ENCODE measurements at places on chromosomes 12 and 14. TPM values are rescaled to one million over a fixed set of nuclear protein-coding genes. Genes with fewer than 3 reads are reported as not detected.

The ASPG gene
- not detected for total RNA-seq

The CLEC4A gene
- total RNA-seq, result not detected

The DBX2 gene
- total RNA-seq, result not detected

The RAD9B gene
- total RNA-seq, result not detected
